CD4-positive, alpha-beta T cell treated with Interferon alpha-2 for 1 hour (primary cell): ENCODE measurements at places on chromosomes 1 and 21.

- DNase-seq, result no peak
These were observed 9.9 kb downstream of the GPR3 start for GRCh38 chr1:27402349-27402754.

DNA sequence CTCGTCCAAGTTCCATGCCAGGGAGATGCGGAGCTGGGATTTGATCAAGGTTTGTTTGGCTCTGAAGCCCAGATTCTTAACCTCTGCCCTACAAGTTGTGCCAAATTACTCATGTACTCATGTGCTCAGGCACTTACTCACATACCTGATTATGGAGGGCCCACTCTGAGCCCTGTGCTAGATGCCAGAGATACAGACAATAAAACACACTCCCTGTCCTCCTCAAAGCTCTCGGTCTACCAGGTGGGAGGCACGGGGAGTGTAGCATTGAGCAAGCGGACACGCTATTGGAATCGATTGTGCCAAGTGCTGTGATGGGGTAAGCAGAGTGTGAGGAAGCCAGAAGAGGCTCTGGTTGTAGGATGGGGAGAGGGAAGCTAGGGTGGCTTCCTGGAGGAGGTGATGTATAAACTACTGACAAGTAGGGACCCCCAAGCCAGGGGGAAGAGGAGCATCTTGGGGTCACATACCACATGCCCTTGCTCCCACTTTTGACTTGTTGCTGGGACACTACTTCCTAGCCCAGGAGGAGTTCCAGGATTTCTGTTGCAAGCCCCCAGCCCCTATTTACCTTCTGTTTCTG, 49.8 kb upstream of the IFNLR1 start:
- no peak for DNase-seq

DNA sequence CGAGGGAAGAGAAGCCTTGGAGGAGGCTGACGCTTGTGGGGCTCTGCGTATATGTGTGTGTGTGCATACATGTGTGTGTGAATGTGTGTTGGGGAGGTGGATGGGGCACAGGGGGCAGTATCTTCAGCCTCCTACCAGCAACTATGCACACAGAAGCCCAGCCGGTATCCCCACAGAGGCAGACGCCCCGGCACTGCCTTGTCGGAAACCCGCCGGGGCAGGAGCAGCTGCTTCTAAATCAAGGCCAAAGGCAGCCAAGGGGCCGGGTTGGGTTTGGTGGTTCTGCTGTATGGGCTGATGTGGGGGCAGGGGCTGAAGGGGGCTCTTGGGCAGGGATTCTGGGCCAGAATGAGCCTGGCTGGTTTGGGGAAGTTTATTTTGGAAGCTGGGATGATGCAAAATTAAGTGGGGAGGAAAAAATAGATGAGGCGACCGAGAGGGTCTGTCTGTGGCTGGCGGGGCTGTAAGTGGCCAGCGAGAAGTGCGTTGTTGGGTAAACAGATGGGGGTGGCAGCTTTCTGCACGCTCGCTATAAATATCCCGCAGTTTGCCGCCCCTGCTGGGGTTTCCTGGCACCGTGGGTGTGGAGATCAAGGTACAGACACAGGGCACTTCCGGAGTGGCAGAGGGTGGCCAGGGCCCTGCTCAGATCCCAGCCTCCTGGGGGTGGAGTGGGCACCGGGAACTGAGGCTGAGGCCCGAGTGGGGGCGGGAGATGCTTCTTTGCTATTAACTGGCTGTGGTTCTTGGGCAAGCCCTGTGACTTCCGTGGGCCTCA, 11.0 kb upstream of the WNT4 start:
- DNase-seq, result no peak

GRCh38 chr1:179781962-179782361, 38.9 kb downstream of the FAM163A start:
- DNase-seq, result no peak

DNA sequence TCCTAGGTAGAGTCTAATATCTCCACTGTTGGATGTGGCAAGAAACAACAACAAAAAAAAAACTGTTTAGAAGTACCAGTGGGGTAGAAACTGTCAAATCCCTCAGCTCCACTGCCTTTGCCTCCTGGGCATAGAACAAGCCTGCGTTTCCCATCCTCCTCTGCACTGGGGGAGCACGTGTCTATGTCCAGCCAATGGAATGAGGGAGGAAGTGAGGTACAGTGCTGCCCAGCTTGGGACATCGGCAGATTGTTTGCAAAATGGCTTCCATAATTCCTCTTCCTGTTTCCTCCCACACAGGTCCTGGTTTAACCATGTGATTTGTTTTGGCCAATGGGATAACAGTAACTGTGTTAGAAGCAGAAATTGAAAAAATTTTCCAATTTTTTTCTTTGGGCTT, 39.1 kb downstream of the PSMG1 start:
- DNase-seq, result no peak

GRCh38 chr1:54547601-54548388, at the start of gene ACOT11:
TSS of gene ACOT11 (plus strand) at chr1:54548228. CDS start at chr1:54548310, 82 bp downstream.
- no peak for DNase-seq

GRCh38 chr1:78650114-78650660, 556 bp downstream of the IFI44 start:
- no peak for DNase-seq

DNA sequence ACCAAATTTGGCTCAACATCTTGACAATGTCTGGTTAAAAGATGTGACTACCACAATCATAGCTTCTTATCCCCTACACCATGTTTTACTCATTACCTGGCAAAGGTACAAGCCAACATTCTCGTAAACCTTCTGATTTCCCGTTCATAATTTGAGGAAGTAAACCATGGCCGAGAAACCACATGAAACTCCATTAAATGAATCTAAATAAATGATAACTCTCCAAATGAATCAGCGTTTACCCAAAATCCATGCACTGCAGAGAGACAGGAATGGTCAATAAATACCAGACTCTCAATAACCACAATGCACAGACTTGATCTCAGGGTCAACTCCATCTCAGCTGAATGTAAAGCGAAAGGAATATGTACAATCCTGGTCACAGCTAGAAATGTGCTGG, 125.2 kb downstream of the TYW3 start:
- no peak for DNase-seq

GRCh38 chr21:45831991-45832740, 149.4 kb upstream of the COL6A1 start:
- no peak for DNase-seq

GRCh38 chr1:25090707-25091422, 141.4 kb downstream of the SYF2 start:
- DNase-seq, result no peak

GRCh38 chr1:228339059-228339704, 67.5 kb downstream of the TRIM11 start:
- no peak for DNase-seq

DNA sequence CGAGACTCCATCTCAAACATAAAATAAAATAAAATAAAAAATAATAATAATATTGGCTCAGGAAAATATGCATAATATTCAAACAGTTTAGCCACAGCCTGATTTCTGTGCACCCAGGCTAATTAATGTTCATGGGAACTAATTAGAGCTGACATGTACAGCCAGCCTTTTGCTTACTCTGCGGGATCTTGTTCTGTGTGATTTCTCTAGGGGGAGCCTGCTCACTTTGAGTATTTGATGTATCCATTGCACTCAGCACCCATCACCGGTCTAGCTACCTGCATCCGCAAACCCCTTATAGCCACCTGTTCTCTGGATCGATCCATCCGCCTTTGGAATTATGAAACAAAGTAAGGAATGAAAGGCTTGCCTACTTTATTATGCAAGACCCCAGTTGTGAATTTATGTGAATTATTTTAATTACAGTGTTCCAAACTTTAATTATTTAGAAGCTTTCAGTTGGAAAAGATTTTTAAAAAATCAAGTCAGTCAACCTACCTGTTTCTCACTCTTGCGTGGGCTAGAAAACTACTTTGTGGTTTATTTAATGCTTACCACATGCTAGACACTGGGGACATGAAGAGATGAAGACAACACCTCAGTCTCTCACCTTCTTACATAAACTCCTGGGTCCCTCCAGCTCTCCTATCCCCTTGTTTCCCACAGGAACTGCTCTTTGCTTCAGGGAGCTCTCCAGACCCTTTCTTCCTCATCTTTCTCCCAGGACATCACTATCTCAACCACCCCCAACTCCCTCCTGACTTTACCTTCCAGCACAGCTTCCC, 25.4 kb downstream of the CFAP57 start:
- no peak for DNase-seq

DNA sequence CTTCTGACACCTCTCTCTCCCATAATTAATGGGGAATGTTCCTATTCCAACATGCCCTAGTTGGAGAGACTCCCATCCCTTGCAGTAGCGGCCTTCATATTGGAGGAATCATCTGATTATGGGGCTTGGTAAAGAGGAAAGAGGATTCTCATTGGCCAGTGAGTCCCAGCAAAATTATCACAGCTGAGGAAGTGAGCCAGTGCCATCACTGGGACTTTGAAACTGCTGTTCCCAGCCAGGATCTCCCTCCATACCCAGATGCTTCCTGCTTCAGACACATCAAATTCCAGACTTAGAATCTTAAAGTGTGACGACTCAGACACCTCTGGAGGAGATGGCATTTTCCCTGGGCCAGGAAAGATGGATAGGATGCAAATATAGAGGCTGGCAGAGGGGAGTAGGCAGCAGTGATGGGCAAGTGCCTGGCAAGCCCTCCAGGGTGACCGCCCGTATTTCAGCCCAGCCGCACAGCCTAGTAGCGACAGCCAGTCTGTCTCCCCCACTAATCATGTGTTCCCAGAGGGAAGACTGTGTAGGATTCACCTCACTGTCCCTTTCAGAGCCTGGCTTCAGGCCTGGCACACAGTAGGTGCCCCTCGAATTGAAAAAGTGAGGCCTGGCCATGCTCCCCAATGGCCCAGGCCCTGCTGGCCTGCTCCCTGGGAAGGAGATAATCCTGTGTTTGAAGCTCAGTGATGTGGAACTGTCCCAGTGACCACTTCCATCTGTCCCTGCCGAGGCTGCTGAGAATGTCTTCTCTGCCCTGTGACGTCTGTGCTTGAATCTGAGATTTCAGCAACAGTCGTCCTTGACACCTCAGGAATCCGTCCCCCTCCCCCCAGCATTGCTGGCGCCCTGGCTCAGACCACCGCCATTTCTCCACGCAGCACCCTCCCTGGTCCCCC, 41.2 kb upstream of the MAGOH start:
- DNase-seq, result no peak

- no peak for DNase-seq
These were observed 15.8 kb downstream of the SCYL3 start for GRCh38 chr1:169877800-169878491.

- DNase-seq, result no peak
These were observed 76.4 kb upstream of the SCYL3 start for GRCh38 chr1:169970114-169970513.

- no peak for DNase-seq
These were observed 1.3 kb downstream of the PIK3R3 start for GRCh38 chr1:46131093-46131492.

GRCh38 chr1:246930830-246931548, 759 bp downstream of the AHCTF1 start:
- peak; percentile 69 for DNase-seq

GRCh38 chr21:14541841-14542490, 4.1 kb downstream of the SAMSN1 start:
- DNase-seq, result peak; percentile 63

GRCh38 chr1:221698579-221699349, 43.1 kb downstream of the DUSP10 start:
- no peak for DNase-seq

- DNase-seq, result no peak
These were observed 62.7 kb downstream of the ADSS2 start for GRCh38 chr1:244388961-244389360.

DNA sequence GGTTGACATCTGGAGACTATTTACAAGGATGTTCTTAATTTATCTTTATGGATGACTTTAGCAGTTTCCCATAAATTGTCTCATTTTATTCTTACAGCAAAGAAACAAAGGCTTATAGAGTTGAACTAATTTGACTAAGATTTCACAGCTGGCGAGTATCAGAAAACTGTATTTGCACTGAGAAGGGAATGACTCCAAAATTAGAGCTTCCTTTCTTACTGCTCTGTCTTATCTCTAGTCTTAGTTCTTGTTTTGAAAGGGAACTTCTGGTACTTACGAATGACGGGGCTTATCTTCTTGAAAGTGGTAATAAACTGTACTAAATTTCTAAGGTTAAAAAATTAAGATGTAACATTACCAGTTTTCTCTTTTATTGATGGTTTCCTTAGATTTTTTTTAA, 13.6 kb downstream of the CNST start:
- no peak for DNase-seq
